GM13977 (cell line): ENCODE measurements at places on chromosomes 16 and 17.

DNA sequence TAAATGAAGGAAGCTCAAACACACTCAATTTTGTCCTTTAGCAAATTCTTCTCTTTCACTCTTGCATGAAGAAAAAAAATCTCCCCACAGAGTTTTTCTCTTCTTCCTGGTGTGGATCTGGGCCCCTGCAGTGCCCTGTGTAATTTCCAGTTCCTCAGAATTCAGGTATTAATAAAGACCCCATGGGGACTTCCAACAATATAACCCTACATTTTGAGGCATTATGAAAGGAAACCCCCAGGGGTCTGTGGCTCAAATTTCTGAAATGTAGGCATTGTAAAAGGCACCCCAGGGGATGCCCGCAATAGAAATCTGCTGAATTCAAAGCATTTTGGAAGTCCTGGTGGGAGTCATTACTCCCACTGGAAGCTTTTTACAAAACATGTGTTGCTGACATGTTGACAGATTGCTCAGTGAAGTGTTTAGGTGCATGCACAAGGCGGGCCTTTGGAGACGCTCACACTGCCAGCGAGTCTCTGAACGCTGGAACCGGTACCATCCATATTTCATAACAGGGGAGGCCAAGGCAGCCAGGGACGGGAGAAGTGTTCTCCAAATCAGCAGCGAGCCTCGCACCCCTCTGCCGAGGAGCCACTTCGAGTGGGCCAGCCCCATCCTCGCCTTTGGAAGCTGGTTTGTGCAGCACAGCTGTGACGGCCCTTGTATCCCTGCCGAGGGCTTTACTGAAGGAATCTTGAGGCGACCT, 154.0 kb downstream of the ZNF423 start:
- no peak for DNase-seq

DNA sequence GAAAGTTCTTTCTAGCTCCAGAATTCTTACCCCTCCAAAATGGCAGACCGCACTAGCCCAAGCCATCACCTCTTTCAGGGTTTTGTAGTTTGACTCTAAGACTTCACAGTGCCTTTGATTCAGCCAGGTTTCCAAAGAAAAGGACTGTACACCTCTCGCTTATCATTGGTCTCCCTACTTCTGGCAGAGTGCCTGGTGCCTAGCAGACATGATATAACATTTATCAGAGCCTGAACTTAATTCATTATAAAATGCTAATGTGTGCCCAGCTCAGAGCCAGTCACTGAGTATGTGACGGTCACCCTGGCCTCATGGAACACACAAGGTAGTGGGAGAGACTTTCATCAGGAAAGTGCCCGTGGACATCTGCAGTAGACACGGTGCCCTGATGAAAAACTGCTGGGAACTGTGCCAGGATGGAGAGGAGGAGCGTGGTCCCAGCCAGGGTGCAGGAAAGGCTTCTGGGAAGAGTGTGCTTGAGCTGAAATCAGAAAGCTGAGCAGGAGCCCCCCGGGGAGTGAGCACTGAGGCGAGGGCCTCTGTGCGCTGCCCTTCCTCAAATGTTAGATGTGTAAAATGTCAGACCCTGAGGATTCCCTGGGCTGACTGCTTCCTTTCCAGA, 34.3 kb upstream of the LGALS9 start:
- no peak for DNase-seq

GRCh38 chr17:78125138-78125913, 3.2 kb downstream of the TMC6 start:
- no peak for DNase-seq

- no peak for DNase-seq
Measured at GRCh38 chr16:27644165-27644564, 94.2 kb downstream of the KATNIP start.

GRCh38 chr17:45907750-45908395, 13.5 kb downstream of the MAPT start:
- DNase-seq, result no peak

DNA sequence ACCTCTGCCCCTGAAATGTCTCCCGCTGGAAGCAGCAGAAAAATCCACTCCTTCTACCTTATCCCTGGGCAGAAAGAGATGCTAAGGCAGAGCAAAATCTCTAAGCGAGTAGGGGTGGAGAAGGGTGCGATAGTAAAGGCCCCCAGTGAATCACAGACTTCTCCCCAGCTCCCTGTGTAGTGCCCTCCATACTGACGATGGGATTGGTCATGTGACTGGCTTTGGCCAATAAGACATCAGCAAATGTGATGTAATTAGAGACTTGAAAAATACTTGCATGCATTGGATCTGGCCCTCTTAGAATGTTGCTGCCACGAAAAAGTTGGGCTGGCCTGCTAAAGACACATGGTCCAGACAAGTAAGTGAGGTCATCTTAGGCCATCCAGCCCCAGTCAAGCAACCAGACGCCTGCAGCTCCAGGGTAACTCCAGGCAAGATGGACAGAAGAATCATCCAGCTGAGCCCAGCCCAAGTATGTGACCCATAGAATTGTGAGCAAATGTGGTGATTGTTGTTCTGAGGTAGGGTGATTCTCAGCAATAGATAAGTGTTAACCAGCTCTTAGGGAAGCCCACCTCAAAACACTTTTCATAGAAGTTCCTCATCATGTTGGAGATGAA, 36.0 kb downstream of the HASPIN start:
- DNase-seq, result no peak
